ENCODE measurements at places on chromosomes 16 and 17. TPM values are rescaled to one million over a fixed set of nuclear protein-coding genes. Genes with fewer than 3 reads are reported as not detected.

The TVP23C gene
- 45.7 TPM for total RNA-seq

The DNAH17 gene
- not detected for total RNA-seq

The EXOC3L1 gene
- not detected for total RNA-seq

The PRSS33 gene
- total RNA-seq, result not detected

The TMEM204 gene
- 4.8 TPM for total RNA-seq

The SCNN1G gene
- total RNA-seq, result not detected

The ANKRD40CL gene
- total RNA-seq, result not detected

The FNDC8 gene
- total RNA-seq, result not detected
